Cerebellum (tissue), 4 donors: ENCODE measurements at places on chromosomes 11 and 22.

DNA sequence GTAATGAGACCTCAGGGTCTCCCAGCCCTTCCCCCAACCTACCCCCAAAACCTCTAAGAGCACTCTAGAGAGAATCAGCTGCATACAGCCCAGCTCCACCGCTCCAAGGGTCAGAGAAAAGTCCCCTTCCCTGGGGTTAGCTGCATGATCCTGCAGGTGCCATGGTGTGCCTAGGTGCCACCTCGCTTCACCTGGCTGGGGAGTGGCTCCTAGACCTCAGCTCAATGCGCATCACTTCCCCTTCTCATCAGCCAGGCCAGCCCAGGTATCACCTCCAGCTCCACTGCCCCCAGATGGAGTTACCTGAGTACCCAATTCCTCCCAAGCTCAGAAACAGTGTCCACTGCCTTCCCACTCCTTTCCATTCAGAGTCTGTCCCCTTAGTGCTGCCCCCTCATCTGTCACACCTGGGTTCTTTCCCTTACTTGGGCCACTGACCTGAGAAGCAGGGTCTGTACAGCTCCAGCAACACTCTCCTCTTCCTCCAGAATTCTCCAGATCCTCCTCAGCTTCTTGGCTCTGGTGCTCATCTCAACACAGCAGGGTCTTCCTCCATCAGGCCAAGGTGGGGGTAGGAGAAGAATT lies 1.3 kb downstream of the STARD10 start:
- DNase-seq, result no peak

DNA sequence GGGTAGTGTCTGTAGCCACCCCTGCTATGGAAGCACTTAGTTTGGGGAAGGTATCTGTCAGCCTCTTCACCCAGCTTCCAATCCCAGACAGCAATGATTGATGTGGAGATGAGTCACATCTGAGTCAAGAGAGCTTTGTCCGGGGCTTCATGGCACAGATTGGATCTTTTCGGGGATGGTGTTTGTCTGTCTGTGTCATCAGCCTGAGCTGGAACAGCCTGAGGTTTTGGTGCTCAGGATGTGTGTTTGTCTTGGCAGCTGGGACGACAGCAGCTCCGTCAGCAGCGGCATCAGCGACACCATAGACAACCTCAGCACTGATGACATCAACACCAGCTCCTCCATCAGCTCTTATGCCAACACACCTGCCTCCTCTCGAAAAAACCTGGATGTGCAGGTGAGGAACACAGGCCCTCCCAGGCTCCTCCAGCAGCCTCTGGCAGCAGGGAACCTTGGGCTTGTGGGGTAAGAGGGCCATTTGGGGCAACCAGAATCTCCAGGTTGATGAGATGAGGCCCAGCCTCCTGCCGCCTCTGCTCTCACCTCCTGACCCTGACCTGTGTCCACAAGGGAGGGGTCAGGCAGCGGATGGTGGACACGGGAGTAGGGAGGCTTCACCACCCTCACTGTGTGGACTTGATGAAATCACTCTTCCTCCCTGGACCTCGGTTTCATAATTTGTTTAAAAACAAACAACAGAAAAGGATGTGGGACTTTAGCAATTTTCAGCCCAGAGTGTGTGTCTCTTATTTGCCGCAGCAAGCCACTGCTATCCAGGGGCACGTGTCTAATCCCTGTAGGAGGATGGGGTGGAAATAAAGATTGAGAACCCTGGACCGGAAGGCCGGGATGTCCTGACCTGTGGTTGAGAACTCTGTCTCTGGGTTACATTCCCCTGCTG lies 124.3 kb downstream of the DBX1 start:
- DNase-seq, result no peak

DNA sequence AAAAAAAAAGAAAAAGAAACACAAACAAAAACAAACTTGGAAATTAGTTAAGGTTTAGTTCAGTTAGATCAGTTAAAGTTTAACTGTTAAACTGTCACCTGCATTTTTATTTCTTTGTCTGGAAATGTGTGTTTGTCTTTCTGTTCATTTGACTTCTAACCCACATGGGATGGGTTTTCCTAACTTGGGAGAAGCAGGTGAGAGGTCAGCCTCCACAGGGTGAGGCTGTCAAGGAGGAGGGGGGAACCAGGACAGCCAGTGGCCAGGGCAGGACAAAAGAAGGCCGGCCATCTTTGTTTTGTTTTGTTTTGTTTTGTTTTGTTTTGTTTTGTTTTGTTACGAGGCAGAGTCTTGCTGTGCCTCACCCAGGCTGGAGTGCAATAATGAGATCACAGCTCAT lies 13.4 kb upstream of the GCAT start:
- no peak for DNase-seq

GRCh38 chr11:95734009-95734572 lies 55.5 kb downstream of the FAM76B start:
- no peak for DNase-seq

GRCh38 chr11:12496181-12497025 lies 119.0 kb downstream of the PARVA start:
- no peak for DNase-seq

DNA sequence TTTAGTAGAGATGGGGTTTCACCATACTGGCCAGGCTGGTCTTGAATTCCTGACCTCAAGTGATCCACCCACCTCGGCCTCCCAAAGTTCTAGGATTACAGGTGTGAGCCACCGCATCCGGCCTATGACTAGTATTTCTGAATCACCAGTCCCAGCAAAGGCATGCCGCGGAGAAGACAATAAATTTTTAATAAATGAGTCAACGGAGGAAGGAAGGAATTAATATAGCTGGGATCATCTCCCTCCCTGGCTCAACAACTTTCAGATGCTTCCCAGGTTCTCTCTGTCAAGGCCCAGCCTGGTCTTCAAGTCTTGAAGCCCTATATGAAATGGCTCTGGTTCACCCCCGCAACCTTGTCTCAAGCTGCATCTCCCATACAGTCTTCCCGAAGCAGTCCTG lies 45.7 kb downstream of the CYTH4 start:
- DNase-seq, result no peak

DNA sequence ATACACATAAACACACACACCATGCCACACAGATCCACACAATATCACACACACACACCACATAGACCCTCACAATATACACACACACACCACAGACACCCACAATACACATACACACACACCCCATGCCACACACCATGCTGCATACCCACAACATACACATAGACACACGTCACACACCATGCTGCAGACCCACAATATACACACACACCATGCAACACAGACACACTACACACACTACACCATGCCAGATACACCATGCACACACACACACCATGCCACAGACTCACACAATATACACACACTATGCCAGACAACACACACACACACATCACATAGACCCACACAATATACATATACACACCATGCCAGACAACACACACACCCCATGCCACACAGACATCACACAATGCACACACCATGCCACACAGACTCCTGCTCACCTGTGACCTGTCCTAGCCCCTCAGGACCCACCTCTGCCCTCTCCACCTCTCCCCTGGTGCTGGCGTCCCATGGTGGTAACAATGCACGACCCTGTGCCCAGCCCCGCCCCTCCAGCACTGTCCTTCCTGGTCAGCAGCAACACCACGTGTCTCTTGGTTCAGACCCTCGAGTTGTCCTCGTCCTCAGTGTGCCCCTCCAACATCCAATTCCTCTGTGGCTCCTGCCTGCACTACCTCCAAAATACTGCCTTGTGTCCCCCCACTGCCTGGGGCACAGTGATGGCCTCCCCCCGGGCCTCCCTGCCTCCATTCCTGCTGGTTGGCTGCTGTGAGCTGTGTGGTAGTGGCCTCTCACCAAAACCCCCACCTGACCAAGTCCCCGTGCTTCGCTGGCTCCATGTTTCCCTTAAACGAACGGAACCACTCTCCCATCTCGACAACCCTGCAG lies 23.7 kb upstream of the RFPL3 start:
- DNase-seq, result no peak

- DNase-seq, result no peak
These were observed 1.6 kb upstream of the MSANTD2 start for GRCh38 chr11:124801636-124802312.

DNA sequence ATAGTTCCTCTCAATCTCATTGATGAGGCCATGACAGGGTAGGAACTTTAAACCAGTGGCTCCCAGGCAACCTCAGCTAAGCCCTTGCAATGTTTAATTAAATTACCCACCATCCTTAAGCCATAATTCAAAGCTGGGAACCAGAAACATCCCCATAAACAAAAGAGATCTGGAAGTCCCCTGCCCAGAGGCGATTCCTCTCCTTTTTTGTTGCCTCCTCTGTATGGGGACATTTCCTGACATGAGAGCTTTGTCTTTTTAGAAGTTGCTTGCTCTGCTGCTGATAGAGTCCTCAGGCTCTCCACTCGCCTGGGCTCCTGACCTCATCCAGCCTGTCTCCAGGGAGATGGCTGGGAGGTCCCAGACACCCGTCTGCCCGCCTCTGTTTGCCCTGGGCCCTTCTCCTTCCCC lies 3.2 kb downstream of the DTX4 start:
- no peak for DNase-seq

GRCh38 chr11:43573233-43573632 lies 107.3 kb upstream of the HSD17B12 start:
- DNase-seq, result no peak

GRCh38 chr11:2097356-2097997 lies 41.7 kb downstream of the IGF2 start:
- no peak for DNase-seq

DNA sequence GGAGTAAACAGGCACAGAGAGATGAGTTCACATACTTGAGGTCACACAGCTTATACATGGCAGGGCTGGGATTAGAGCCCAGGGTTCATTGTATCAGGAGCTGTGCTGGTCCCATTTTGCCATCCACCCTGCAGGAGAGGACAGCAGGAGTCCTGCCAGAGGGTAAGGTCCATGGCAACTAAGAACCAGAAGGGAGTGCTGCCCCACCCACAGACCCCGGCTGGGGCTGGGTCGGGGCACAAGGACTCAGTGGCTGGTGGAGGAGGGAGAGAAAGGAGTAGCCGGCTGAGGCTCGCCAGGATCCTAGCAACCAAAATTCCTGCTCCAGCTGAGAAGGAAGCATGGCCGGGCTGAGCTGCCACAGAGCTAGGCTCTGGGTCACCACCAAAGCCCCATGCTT lies 25.9 kb upstream of the TP53I11 start:
- DNase-seq, result no peak

- DNase-seq, result no peak
These were observed 14.4 kb downstream of the PRSS23 start for GRCh38 chr11:86814775-86815174.

DNA sequence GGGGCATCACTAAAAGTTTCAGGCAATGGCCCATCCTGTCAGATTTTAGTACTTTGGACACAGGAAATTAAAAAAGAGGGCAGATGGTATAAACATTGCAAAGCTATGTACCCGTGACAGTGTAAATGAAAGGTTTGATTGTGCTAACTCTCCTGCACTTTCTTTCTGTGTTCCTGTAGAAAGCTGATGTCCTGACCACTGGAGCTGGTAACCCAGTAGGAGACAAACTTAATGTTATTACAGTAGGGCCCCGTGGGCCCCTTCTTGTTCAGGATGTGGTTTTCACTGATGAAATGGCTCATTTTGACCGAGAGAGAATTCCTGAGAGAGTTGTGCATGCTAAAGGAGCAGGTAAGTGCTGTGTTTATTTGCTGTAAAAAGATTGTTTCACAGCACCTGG lies 10.3 kb downstream of the CAT start:
- no peak for DNase-seq

DNA sequence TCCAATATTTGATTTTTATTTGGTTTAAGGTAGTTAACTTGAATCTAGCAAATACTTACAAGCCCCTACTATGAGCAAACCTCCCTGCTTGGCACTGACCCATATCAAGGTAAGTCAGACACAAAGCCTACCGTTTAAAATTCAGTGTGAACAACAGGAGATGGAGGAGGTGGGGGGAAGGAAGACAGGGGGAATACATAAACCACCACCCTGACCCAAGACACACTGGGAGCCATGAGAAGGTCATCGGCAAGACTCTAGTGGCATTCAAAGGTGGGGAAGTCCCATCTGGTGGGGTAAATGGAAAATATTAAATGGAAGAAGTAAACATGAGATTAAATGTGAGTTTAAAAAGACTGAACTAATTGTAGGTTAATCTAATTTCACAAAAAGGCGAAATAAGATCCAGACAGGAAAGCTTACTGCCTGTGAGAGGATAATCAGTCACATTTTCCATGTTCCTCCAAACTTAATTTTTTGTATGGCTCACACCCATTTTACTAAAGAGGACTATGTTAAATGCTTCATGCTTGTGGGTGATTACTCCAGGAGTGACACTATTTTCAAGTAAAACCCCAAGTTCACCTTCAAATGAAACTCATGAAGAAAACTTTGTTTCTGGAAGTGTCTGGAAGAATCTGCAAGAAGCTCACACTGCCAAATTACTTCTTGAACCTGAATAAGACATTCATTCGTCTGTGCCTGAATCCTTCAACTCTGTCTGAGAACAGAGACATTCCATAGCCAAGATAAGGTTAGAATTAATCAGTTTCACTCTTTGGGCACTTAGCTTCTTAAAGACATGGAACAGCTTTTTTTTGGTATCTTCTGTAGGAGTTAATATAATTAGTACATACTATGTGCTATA lies 51.7 kb downstream of the PITPNB start:
- DNase-seq, result no peak
